Stimulated activated CD8-positive, alpha-beta memory T cell treated with anti-CD3 and anti-CD28 coated beads, Interleukin-4, amount 100 ng/mL, for 4 hours (primary cell): ENCODE measurements at places on chromosomes 5 and 9.

DNA sequence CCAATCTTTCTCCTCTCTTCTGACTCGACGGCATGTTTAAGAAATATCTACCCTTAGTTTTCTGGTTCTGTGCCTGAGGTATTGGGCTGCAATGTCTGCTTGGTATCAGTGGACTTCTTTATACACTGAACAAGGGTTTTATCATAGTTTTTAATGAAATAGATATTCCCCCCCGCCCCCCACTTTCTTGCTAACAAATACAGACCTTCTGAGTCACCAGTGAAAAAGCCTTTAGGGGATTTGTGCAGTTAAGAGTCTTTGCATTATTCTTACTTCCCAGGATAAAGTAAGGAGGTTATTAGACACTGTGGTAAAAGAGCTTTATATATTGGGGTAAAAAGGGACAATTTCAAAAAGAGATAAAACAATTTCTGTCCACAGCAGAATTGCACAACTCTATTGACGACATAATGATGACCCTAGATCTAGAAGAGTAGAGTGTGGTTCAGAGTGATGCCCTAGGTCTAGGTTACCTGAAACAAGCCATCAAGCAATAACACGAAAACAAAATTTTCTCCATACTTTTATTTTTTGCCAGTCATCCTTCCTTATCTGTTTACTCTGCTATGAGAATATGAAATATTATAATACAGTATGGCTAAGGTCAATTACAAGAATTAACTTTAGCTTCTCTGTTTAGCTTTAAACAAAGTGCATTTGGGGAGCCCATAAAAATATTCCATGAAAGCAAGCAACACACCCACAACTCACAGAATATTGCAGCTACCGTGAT, 110.7 kb downstream of the PLK2 start:
- DNase-seq: no peak

DNA sequence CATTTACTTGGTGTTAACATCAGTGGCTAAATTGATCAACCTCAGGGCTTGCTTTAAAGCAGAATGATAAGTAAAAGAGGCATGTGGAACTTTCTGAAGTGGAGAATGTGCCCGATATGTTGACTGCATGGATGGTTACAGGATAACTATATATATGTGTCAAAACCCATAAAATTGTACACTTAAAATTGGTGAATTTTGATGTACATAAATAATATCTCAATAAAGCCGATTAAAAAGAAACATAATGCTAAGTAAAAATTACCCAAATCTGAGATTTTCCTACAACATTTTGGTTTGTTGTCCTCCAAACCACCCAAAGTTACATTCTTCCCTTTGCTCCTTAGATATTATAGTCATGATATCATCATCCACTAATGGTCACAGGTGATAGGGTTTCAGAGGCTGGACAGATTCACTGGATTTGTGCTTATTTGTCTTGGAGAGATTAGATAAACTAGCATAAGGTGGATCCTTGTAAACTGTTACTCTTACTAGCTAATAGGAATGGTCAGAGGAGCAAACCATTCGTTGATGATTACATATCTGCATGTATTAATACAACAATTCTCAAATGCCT, 119.7 kb upstream of the RPS23 start:
- DNase-seq: no peak

GRCh38 chr5:6745706-6746222, 32.5 kb downstream of the TENT4A start:
- DNase-seq: no peak

DNA sequence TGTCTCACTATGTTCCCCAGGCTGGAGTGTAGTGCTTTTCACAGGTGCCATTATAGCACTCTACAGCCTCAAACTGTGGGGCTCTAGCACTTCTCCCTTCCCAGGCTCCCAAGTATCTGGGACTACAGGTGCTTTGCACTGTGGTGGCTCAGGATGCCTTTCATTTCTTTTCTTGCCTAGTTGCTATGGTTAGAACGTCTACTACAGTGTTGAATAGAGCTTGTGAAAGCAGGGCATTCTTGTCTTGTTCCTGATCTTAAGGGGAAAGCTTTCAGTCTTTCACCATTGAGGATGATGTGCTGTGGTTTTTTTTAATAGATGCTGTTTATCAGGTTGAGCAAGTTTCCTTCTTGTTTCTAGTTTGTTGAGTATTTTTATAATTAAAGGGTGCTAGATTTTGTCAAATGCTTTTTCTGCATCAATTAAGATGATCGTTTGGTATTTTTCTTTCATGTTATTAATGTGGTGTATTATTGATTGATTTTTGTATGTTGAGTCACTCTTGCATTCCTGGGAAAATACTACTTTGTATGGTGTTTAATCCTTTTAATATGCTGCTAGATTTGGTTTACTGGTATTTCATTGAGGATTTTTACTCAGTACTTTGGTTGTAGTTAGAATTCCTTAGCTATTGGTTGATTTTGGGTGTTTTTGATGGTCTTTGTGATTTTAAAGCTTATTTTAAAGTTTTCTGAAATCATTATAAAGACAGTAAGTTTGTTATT, 35.6 kb downstream of the GPBP1 start:
- no peak for DNase-seq

DNA sequence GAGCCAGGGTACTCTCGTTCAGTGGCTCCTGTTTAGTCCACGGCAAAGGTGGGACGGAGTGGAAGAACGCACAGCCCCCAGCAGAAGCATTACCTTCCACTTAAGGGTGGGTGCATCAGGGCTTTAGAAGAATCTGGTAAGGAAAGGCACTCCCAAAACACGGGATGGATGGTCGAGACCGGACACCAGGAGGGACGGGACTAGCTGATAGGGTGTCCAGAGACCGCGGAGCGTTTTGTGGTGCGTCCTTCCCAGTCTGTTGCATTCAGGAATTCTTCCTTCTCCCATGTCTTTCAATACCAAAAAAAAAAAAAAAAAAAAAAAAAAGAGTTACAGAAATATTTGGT, 545 bp upstream of the CTSV start:
- DNase-seq: no peak

- DNase-seq: no peak
Observed at GRCh38 chr9:135447126-135447525, 32.5 kb upstream of the PPP1R26 start.

DNA sequence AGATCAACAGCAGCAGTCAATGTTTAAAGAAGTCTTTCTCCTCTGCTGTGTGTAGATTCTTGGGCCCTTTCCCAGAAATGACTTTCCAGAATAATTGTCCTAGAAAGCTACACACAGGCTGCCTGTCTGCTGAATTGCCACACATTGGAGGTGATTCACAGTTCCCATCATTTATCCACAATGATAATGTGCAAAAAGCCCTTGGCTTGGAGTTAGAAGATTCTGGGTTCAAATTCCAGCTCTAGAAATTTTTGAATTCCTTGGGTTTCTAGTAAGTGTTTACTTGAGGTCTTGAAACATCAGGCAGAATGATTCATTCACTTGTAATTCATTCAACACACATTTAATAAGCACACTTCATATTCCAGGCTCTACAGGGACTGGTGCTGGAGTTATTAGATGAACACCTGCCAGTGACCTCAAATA, 28.6 kb upstream of the EPB41L4B start:
- DNase-seq: no peak

- DNase-seq: no peak
Observed at GRCh38 chr5:56447232-56447631, 214.1 kb upstream of the ANKRD55 start.

DNA sequence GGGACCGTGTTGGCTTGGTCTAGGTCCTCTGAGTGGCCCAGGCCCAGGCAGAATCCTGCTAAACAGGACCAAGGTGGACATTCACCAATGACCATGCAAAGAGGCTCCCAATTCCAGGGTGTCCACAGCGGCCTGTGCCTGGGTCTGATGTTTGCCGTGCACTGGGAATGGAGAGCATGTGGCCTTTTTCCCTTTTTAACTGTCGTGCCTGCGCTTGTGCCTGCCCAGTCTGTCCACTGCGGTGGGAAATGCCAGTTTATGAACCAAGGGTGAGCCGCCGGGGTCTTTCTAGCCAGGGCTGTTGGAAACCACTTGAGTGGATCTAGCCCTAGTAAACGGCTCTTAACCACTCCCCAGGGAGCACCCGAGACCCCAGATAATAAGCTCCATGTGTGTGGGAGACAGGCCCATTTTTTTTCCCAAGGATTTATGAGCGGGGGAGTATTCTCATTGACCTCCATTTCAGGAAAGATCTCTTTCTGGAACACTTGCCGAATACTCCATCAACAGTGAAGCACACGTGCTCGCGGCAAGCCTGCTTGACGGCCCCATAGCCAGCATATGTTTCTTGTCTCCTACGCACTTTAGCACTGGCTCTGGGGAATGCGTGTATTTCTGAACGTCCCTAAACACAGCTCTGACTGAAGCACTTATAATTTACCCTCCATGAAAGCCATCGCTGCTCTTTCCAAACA, 93.2 kb upstream of the PHYKPL start:
- no peak for DNase-seq

- DNase-seq: no peak
Observed at GRCh38 chr9:100474082-100474923, 1.4 kb downstream of the TMEFF1 start.
